Suprapubic skin (tissue), 4 donors: ENCODE measurements at places on chromosomes 6 and 20.

GRCh38 chr20:38704136-38704535, 20.1 kb upstream of the SLC32A1 start:
- DNase-seq = no peak
- H3K27me3 ChIP-seq = peaks cover 83% of the 10 kb centered on the region
- no peaks in the 10 kb centered on the region for H3K36me3 ChIP-seq
- no peaks in the 10 kb centered on the region for H3K4me1 ChIP-seq
- H3K4me3 ChIP-seq = no peak overlapping the region

GRCh38 chr6:100517633-100518032, 52.9 kb upstream of the SIM1 start:
- peaks cover 12% of the 10 kb centered on the region for H3K36me3 ChIP-seq
- no peaks in the 10 kb centered on the region for H3K4me1 ChIP-seq
- DNase-seq = no peak
- H3K27me3 ChIP-seq = no peaks in the 10 kb centered on the region
- no peak overlapping the region for H3K4me3 ChIP-seq
- H3K27ac ChIP-seq = no peak overlapping the region

DNA sequence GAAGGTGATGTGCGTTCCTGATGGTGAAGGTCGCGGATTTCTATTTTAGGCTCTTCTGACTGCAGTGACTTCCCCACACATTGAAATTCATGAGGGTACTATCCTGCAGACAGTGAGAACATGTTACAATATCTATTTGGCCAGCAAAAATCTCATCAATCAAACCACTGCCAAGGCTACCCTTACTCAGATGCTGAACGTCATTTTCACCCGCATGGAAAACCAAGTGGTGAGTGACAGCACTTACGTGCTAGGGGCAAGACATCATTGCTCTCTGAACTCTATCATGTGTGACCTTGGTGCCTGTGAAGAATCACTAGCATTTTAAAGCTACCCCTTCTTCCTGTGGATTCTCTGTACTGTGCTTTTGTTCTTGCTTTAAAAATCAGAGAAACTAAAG, 31.1 kb downstream of the ARFGEF2 start:
- no peaks in the 10 kb centered on the region for H3K27me3 ChIP-seq
- peaks cover 92% of the 10 kb centered on the region for H3K36me3 ChIP-seq
- no peaks in the 10 kb centered on the region for H3K4me1 ChIP-seq
- no peak overlapping the region for H3K27ac ChIP-seq
- DNase-seq = no peak
- H3K4me3 ChIP-seq = no peak overlapping the region

DNA sequence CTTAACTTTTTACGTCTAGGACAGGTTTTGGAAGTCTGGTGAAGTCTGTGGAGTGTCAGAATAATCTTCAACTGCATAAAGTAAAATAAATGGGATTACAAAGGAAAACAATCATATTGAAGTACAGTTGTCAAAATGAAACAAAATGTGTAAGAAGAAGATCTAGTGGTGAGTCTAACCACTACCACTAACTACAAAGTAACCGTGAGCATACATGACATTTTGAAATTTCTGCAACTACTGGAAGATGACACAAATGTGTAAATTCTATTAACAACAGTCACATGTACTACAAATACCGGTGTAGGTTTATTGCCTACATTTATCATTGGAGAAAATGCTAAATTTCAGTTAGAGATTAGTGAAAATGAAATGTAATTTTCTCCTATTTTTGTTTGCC, 29.7 kb downstream of the VPS52 start:
- DNase-seq = no peak
- H3K4me1 ChIP-seq = no peaks in the 10 kb centered on the region
- H3K4me3 ChIP-seq = no peak overlapping the region

DNA sequence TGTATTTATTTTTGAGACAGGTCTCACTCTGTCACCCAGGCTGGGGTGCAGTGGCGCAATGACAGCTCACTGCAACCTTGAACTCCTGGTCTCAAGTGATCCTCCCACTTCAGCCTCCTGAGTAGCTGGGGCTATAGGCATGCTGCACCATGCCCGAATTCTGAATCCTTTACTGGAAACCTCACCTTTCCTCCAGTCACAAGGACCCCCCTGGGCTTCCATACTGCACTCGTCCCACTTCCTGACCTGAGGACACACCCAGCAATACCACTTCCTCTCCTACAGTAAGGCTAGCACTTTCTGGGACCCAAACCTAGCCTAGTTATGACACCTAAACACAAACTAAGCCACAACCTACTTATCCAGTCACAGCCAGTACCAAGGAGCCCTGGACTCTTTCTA, 68.2 kb downstream of the FAM217A start:
- peaks cover 5% of the 10 kb centered on the region for H3K36me3 ChIP-seq
- H3K27ac ChIP-seq = no peak overlapping the region
- H3K4me3 ChIP-seq = no peak overlapping the region
- H3K27me3 ChIP-seq = no peaks in the 10 kb centered on the region

DNA sequence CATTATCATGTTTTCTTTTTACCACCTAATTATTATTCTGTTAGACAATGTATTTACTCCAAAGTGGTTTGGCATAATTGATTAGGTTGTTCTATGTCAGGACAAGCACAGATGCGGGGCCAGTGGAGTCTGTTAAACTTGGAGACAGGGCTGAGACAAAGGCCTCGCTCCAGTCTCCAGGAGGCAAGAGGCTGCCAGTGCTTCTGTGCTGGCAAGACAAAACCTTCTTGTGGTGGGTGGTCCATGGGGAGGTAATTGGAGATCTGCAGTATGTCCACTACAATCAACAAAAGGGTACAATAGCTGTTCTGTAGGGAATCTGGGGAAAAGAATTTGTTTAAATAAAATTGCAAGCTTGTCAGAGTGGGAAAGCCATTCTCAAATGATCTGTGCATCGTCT, 677.2 kb upstream of the SLC35B3 start:
- H3K36me3 ChIP-seq = no peaks in the 10 kb centered on the region
- no peaks in the 10 kb centered on the region for H3K4me1 ChIP-seq
- DNase-seq = no peak

DNA sequence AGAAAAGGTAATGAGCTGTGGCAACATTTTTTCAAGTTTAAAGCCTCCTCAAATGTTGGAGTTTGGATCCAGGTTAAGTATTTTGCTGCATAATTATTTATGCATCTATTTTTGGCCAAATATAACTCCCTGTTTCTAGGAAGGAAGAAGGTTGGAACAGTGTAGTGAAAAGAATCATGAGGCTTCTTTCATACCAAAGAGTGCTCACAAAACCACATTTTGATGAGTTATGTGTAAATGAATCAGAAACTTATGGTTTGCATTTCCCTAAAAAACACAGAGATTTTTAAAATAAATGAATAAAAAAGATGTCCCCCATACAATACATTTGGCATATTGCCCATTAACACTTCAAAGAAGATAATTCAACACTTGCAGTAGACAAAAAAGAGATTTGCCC, 246.9 kb upstream of the PRDM1 start:
- H3K27me3 ChIP-seq = no peaks in the 10 kb centered on the region
- H3K4me3 ChIP-seq = no peak overlapping the region
- no peak overlapping the region for H3K27ac ChIP-seq
- H3K36me3 ChIP-seq = no peaks in the 10 kb centered on the region

DNA sequence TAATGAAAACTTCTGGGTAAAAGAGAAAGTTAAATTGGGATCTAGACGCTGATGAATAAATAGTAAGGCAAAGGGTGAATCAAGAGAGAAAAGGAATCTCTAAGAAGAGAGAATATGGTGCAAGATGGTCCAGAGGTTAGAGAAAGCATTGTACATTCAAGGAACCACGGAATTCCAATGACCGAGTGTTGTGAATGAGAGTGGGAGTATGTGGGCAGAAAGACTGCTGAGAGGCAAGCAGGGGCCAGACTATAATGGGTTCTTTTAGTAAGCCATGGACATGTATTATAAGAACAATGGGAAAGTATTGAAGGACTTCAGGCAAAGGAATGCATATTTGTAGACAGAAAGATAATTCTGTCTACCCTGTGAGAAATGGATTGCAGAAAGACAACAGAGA, 45.2 kb downstream of the SPTLC3 start:
- no peak overlapping the region for H3K4me3 ChIP-seq
- H3K4me1 ChIP-seq = no peaks in the 10 kb centered on the region
- no peaks in the 10 kb centered on the region for H3K27me3 ChIP-seq
- no peak for DNase-seq

DNA sequence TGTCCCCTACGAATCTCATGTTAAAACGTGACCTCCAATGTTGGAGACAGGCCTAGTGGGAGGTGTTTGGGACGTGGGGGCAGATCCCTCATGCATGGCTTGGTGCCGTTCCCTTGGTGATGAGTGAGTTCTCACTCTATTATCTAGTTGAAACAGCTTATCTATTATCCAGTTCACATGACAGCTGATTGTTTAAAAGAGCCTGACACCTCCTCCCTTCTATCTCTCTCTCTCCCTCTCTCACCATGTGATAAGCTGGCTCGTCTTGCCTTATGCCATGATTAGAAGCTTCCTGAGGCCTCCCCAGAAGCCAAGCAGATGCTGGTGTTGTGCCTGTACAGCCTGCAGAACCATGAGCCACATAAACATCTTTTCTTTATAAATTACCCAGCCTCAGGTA, 32.9 kb upstream of the RIPK1 start:
- H3K4me3 ChIP-seq = no peak overlapping the region
- no peaks in the 10 kb centered on the region for H3K36me3 ChIP-seq
- DNase-seq = no peak
- H3K4me1 ChIP-seq = no peaks in the 10 kb centered on the region
- H3K27ac ChIP-seq = no peak overlapping the region

- H3K27me3 ChIP-seq = no peaks in the 10 kb centered on the region
- no peak overlapping the region for H3K4me3 ChIP-seq
- DNase-seq = no peak
- H3K36me3 ChIP-seq = no peaks in the 10 kb centered on the region
- H3K4me1 ChIP-seq = no peaks in the 10 kb centered on the region
Measured at GRCh38 chr6:83311231-83311630, 118.1 kb downstream of the RWDD2A start.
